ENCODE measurements at places on chromosomes 5 and 9.

DNA sequence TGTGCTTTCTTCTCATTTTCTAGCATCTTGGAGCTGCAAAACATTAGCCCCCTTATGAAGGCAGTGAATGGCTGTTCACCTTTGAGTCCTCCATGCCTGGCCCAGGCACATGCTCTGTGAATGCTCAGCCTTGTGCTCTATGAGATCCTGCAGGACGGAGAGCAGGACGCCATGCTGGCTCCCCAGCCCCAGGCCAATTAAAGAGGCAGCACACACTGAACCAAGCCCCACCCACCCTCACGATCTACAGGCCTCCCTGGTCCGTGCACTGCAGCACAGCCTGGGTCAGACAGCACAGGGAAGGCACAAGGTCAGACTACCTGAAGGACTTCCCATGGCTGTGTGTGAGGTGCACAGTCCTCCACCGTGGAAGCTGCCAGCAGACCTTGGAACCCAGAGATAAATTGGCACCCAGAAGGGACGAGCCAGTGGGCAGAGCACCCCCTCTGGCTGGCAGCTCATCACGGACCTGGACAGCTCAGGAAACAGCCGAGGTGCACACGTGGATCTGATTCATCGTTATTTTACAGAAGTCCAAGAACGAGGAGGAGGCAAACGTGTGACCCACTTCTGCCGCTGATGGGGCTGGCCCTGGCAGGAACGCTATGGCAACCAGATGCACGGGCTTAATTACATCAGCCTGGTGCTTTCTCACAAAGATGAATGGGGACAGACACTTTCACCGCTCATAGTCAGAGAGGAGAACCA lies 59.5 kb downstream of the OLFM1 start:
- DNase-seq, result peak; percentile 71

- DNase-seq, result no peak
Measured at GRCh38 chr9:7935681-7936080, 136.1 kb upstream of the DMAC1 start.

DNA sequence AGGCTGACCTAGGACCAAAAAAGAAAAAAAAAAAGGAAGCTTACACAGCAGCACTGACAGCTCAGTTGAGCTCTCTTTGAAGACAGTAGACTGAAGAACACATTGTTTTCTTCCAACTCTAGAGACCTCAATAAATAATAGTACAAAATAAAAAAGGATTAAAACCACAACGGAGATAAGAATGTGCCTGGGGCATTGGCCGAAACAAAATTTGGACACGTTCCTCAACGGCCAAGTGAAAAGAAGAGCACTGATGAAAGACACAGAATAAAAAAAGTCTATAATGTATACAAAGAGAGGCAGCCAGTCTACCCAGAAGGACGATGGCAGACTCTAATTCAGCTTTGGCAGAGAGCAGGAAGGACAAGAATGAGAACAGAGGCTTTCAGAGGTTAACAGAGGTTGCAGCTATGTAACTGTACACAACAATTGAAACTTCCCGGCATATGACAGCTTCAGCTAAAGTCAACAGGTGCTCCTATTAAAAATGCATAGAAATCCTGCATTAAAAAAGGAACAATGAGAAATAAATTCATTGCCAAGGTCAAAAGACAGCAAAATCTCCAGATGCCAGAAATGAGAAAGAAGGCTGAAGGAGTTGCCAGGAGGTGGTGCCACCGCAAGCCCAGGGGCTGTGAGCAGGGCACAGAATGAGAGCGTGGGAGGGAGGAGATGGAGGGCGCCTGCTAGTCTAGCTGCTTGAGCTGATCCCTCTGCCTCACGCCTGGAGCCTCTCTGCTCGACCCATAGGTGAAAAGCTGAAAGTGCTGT lies 113.9 kb downstream of the DCP2 start:
- no peak for DNase-seq

GRCh38 chr5:134175921-134176510 lies 734 bp downstream of the SKP1 start:
- peak; percentile 12 for DNase-seq

- DNase-seq, result no peak
Measured at GRCh38 chr9:134477342-134477925, 151.2 kb downstream of the RXRA start.

- no peak for DNase-seq
Measured at GRCh38 chr9:133355881-133356357, 368 bp downstream of the SURF1 start.

DNA sequence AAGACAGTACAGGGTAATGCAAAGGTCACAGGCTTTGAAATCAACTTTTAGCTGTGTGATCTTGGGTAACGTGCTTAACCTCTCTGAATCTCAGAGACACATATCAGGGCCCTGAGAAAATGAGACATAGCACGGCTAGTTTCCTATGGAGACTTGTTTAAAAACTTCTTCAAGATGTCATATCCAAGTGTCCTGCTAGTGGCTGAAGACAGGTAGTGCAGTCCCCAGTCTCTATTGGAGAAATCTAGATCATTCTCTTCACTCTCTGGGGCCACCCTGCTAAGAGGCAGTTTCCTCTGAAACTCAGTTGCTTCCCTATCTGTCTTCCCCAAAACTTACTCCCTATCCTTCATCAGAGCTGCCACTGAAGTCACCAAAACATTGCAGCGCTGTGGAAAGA lies 30.3 kb upstream of the GRXCR2 start:
- DNase-seq, result no peak

- DNase-seq, result no peak
Measured at GRCh38 chr5:62778316-62779009, 199.8 kb downstream of the LRRC70 start.

- DNase-seq, result no peak
Measured at GRCh38 chr5:171032435-171032973, 170.7 kb downstream of the RANBP17 start.

DNA sequence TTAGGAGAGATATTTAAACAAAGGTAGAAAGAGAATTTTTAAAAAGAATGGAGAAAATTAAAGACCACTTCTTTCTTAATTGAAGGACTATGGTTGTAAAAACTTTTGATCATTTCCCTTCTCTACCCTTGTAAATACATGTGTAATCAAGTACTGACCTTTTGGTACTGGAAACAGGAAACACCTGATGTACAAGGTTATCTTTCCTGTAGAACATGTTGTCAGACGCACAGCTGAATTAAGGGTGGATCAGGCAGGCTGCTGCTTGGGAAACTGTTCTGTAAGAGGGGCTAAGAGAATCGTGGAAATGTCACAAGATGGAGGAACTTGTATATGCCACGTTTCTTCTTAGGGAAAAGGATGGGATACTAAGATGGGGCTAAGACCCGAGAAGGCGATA lies 341.6 kb downstream of the ZNF608 start:
- no peak for DNase-seq

DNA sequence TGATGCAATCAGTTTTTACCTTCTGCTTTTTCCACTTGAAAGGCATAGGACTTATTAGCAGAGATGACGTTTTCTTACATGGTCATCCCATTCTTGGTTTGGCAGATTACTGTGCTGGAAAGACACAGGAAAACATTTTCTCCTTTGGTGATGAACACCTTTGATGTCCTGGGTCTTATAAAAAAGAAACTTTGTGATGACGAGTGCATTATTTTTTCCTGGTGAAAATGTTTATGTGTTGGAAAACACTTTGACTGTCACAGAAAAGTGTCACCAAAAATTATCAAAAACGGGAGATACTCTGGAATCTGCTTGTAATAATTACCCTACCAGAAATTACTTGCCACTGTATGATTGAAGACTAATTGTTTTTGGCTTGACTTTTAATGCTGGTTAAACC lies 2020.9 kb downstream of the MAT2B start:
- DNase-seq, result no peak

GRCh38 chr9:80061096-80061495 lies 489.3 kb downstream of the TLE4 start:
- DNase-seq, result no peak

GRCh38 chr9:23938908-23939307 lies 112.9 kb upstream of the ELAVL2 start:
- no peak for DNase-seq

DNA sequence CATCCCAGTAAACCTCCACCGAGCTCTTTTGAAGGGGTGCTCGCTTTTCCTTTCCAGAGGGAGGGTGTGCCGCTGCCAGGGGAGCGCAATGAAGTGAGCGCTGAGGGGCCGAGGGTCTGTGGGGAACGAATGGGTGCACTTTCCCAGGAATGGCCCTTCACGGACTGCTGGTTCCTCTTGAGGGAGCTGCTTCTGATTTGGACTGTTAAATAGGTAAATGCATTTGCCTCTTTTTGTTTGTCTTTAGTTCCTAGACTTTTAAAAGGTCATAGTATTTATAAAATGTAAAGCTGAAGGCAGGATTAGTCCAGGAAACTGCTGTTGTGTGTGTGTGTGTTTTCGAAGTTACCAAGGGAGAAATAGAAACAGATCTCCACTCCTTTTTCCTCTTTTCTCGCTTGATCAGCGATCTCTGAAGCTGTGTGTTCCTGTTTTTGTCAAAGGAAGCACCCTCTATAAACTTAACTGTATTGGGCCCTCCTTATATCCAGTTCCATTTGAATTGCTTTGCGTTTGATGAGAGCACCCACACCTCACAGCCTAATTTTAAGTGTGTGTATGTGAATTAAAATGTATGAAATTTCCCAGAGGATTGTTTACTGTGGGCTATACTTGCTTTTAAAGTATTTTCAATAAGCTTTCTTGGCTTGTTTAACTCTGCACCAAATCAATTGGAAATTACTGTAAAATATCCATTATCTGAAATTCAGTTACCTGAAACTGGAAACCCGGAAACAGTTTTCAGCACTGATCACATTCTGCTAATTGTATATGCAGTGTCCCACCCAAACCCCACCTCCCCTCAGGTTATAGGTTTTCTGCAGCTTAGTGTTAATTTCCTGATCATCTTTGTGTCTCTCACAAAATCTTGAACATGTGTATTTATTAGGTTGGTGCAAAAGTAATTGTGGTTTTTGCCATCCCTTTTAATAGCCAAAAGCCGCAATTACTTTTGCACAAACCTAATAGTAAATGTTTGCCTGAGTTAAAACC lies 966 bp downstream of the SNX2 start:
- peak; percentile 31 for DNase-seq

DNA sequence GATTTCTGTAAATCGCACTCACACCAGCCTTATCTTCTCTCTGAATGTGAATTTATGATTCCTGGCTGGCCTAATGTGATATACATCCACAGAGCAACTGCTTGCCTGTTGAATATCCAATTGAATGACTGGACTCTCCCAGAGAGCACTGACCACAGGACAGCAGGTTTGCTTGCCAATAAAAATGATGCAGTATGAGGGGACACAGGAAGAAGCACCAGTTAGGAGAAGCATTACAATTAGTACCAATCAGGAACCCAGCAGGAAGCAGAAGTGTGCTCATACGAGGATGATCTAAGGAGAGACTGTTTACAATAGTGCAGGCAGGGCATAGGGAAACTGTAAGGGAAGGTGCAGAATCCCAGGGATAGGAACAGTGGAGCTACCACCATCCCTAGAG lies 127.2 kb upstream of the ZNF366 start:
- no peak for DNase-seq

DNA sequence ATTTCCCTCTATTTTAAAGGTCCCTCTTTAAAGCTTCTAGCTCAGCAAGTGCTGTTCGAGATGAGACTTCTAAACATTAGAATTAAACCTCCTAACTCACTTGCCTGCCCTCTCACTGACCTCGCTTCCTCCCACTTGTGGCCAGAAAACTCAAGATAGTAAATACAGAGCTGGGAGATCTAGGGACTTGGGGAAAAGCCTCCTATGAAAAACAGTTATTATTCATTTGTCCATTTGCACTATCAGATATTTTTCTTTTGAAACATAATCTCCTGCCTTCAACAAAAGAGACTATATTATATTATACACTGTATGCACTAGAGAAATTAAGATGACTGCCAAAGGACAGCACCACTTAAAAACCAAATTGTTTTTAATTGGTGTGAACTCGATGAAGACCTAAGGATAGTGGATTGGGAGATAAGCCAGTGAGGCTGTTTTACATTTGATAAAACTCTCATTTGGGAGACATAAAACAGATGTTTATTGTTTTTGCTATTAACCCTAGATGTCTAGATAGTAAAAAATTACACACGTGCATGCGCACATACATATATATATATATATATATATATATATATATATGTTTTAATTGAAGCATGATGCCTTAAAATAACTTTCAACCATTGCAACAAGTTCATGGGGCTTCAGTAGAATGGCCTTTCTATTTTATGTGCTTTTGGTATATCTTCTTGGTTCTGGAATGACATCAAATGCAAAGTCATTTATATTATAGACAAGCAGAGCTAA lies 229.4 kb downstream of the ADAMTSL1 start:
- no peak for DNase-seq

GRCh38 chr9:76458903-76459693 lies at the start of gene GCNT1:
TSS of gene GCNT1 (plus strand) at chr9:76459182. CDS start at chr9:76502382, 43,200 bp downstream.
- DNase-seq, result peak; percentile 89

DNA sequence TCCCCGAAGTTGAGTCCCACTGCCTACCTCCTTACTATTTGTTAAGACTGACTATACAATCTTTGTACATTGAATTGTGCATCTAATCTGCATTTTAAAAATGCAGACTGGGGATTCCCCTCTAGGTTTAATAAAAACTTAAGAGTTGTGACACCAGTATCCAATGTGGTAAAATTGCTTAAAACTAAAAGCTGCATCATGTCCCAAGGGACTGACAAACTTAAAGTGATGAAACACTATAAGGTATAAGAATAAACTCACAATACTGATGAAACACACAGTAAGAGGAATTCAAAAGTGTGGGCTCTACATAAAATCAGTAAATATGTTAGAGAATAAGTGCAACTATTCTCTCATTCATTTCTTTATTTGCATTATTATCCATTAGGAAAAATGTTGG lies 1905.1 kb downstream of the MAT2B start:
- no peak for DNase-seq

- DNase-seq, result no peak
Measured at GRCh38 chr5:142115937-142116614, 7.5 kb downstream of the NDFIP1 start.

- no peak for DNase-seq
Measured at GRCh38 chr5:149127394-149127955, 13.8 kb upstream of the ABLIM3 start.

DNA sequence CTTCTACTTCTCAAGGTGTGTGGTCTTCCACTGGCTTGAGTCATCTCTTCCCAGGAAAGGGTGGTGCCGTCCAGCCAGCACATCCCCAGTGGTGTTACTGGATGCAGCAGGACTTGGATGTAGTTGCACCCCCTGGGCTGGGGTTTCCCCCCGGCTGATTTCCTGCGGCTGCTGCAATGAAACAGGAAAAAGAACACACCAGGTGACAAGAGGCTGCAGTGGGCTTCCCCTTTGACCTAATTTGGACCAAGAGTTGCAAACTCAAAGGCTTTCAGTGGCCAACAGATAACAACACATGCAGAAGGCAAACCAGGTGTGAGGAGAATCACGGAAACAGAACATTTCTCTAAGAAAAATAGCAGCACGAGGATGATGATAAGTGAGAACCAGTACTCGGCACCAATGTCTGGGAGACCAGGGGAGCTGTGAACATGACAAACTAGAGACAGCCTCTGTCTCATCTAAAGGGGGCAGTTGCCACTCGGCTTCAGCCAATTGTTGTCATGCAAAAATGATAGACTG lies 83.7 kb downstream of the PDE6A start:
- DNase-seq, result no peak

DNA sequence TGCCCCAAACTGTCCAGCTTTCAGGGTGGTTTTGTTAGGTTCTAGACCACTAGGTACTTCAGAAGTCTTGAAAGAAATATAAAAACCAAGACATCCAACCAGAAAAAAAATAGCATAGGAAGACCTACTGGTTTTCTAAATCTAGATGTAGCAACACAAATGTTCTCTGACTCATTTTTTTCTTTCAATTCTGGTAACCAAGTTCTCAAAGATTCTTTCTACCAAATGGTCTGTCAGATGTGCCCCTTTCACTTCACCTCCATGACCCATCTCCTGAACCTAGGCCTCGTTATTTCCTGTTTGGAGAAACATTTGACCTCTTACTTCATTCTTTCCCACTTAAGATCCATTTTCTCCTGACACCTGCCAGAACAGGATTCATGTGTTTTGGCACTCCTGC lies 355.3 kb downstream of the KIAA0825 start:
- DNase-seq, result no peak
